ENCODE measurements at places on chromosomes 7 and 10.
A peak's percentile ranks its signal among the peaks of the same experiment; 100 is the strongest.

GRCh38 chr7:128115821-128116723 lies 84.8 kb upstream of the LRRC4 start:
- no peak for DNase-seq

DNA sequence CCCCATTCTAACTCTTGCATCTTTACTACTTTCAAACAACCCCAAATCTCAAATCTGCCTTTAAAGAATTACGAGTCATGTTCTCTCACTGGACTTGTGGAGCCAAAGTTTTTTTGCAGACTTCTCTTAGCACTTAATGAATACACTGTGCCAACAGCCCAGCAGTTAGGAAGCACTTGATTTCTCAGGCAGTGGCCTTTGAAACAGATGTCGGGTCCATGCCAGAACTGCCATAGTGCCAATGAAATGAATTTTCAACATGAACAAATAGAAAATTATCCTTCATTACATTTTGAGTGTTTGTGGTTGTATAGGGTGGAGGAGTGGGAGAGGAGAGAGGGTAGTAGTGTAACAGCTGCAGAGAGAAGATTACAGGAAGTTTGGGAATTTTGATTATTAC lies 5.9 kb downstream of the BORCS7 start:
- no peak for DNase-seq

DNA sequence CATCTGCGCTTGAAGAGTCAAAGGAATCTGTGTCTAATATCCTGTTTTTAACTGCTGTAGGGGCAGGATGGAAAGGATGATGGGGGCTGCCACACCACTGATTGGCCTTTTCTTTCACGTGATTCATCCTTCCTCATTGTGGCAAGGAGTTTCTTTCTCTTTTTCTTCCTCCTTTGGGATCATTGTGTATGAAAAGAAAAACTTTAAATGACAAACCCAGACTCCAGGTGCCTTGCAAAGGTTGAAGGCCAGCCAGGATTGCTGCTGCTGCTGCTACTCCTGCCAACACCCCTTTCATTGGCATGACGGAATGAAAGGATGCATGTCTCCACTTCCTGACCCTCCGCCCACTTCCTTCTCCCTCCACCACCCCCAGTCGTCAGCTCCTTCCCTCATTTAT lies 6.5 kb upstream of the OIT3 start:
- no peak for DNase-seq

- peak; percentile 100 for DNase-seq
Measured at GRCh38 chr10:110918643-110919348, at the start of gene BBIP1. Gene BBIP1 (minus strand): TSS chr10:110919180. CDS start chr10:110918157, 1,023 bp downstream.

- DNase-seq: no peak
Measured at GRCh38 chr10:78236416-78237015, 202.9 kb downstream of the RPS24 start.

GRCh38 chr10:120553911-120554310 lies 96.9 kb downstream of the PLPP4 start:
- no peak for DNase-seq

GRCh38 chr10:91105269-91105668 lies 115.2 kb upstream of the PCGF5 start:
- DNase-seq: no peak

DNA sequence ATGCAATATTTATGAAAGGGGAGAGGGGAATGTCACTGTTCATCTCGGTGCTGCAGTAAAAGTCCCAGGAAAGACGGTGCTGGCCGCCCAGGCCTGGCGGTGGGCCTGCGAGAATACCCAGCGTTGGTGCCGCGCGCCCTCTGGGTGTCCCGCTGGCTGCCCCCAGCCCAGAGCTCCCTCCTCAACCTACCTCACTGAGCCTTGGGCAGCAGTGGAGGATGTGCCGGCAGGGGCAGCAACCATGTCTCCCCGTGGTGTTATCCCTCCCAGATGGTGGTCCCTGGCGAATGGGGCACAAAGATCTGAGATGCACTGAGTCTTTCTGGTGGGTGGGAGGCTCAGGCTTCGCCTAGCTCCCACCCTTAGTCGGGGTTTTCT lies 9.5 kb upstream of the TLX1 start:
- DNase-seq: no peak

- no peak for DNase-seq
Measured at GRCh38 chr10:84355106-84355505, 26.7 kb downstream of the CCSER2 start.

DNA sequence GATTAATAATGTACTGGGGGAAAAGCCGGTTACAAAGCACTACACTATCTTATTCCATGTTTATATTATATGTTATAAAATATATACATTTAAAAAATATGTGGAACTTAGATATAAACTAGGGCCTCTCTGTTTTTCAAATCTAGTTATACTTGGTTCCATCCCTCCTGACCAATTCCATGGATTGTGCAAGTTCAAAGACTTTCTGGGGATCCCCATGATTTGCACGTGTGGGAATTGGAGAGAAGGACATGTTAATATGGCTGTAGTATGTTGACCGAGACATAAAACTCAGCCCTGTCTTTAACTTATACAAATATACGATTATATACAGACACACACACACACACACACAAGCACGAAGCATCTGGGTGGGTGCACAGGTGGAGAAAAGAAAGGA lies 18.8 kb upstream of the ECHDC3 start:
- DNase-seq: no peak

GRCh38 chr10:91062091-91062490 lies 141.2 kb upstream of the ANKRD1 start:
- DNase-seq: no peak

GRCh38 chr10:15868006-15868405 lies 7.7 kb upstream of the MINDY3 start:
- no peak for DNase-seq

GRCh38 chr7:44093102-44093641 lies 10.8 kb upstream of the POLM start:
- DNase-seq: no peak

- DNase-seq: peak; percentile 59
Measured at GRCh38 chr10:35006836-35007235, 83.3 kb downstream of the CUL2 start.

- DNase-seq: no peak
Measured at GRCh38 chr7:12531784-12532183, 38.7 kb upstream of the SCIN start.

- DNase-seq: no peak
Measured at GRCh38 chr10:30045961-30046360, 13.4 kb downstream of the JCAD start.

DNA sequence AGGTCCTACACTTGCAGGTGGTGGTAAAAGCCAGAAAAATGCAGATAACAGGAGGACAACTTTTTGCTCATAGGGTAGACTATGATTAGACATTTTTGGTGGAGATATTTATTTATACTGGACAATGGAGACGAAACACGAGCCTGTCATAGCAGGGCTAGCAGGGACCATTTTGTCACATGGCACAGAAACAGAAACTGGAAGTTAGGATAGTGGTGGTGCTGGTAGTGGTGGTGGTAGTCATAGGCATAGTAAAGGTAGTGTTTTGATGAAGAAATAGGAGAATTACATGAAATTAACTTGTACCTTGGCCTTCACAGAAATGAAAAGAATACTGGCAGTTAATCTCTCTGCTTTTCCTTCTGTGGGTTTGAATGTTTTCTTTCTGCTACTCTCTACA lies 8.8 kb upstream of the MGAM start:
- DNase-seq: no peak

Data from astrocyte (in vitro differentiated cells and primary cell).